Body of pancreas (tissue), 4 donors: ENCODE measurements at places on chromosomes 2 and 18. TPM values are rescaled to one million over a fixed set of nuclear protein-coding genes. Genes with fewer than 3 reads are reported as not detected.
A peak's percentile ranks its signal among the peaks of the same experiment; 100 is the strongest.

The DSG1 gene
- total RNA-seq = under 0.01 TPM

The MYL1 gene
- total RNA-seq = not detected

The TRIM43 gene
- not detected for total RNA-seq

DNA sequence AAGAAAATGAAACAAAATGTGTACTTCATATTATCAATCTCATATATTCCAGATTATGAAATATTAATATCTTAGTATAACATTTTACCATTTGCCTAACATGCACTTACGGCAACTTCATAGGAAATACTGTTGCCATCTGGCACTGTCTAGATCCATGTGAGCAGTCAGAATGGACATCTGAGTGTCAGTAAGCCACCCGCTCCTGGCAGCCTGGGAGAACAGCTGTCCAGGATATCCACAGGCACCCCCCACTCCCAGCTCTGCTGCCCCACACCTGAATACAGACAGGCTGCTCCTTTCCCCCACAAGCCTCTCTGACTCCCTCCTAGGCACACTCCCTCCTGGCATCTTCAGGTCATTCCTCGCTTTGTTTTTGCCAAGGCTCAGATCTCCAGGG is 127.0 kb downstream of the GAREM1 start:
- DNase-seq = no peak
- H3K27ac ChIP-seq = no peak overlapping the region
- H3K4me3 ChIP-seq = no peak overlapping the region
- no peaks in the 10 kb centered on the region for H3K27me3 ChIP-seq

DNA sequence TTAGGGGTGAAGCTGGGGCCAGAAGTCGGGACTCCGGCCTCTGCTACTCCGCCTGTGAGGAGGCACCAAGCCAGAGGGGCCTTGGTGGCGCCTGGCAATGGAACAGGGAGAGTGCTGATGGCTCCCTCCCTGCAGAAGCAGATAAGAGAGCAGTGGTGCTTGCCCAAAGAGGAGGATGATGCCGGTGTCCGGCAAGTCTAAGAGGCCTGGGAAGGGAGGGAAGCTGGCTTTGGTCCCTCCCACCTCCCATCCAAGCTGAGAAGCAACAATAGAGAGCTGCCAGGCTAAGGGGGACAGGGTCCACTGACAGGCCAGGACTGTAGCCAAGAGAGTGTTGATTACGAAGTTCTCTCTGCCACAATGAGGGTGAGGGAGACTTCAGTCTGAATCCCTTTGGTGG is 479.5 kb downstream of the TNS1 start:
- H3K36me3 ChIP-seq = no peaks in the 10 kb centered on the region
- no peak overlapping the region for H3K4me3 ChIP-seq
- no peaks in the 10 kb centered on the region for H3K4me1 ChIP-seq
- H3K27ac ChIP-seq = no peak overlapping the region

The FOXI3 gene
- not detected for total RNA-seq

The DTNA gene
- 31.0 TPM for total RNA-seq

DNA sequence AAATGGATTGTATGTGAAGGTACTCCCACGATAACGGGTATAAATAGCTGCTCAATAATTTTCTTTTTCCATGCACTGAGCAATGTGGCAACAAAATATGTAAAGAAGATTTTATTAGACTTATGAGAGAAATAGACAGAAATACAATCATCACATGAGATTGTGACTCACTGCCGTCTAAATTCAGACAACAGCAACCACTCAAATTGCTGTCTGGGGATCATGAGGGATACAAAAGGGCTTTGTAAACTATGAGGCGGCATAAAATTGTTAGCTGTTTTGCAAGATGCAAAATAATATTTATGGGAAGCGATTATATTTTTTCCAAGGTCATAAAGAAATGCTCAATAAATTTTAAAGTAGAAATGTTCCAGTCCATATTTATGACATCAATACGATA is 259.1 kb upstream of the AGAP1 start:
- no peaks in the 10 kb centered on the region for H3K36me3 ChIP-seq
- no peak overlapping the region for H3K27ac ChIP-seq
- DNase-seq = no peak
- H3K27me3 ChIP-seq = no peaks in the 10 kb centered on the region
- peaks cover 13% of the 10 kb centered on the region for H3K4me1 ChIP-seq

DNA sequence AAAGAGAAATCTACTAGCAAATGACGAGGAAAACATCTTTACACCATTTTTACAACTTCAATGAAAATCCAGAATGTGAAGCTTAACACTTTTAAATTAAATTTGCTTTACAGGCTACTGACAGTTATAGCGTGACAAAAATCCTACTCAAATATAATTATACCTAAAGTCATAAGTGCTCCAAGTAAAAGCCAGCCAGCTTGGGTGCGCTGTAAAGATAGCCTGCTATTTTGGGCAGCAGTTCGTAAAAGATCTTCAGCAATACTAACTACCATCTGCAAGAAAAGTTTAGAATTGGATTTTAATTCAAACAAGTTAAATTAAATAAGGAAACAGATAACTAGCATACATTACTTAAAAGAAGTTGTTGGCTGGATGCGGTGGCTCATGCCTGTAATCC is 22.4 kb downstream of the HEATR5B start:
- no peak overlapping the region for H3K27ac ChIP-seq
- H3K4me3 ChIP-seq = no peak overlapping the region
- no peak for DNase-seq
- no peaks in the 10 kb centered on the region for H3K4me1 ChIP-seq
- H3K36me3 ChIP-seq = no peaks in the 10 kb centered on the region

- DNase-seq = no peak
- no peak overlapping the region for H3K27ac ChIP-seq
- H3K4me1 ChIP-seq = no peaks in the 10 kb centered on the region
- H3K27me3 ChIP-seq = no peaks in the 10 kb centered on the region
- H3K4me3 ChIP-seq = no peak overlapping the region
- H3K36me3 ChIP-seq = no peaks in the 10 kb centered on the region
Measured at GRCh38 chr2:100584816-100585215, 22.0 kb downstream of the PDCL3 start.

The CNTNAP5 gene
- total RNA-seq = 0.33 TPM

GRCh38 chr2:42752314-42752713 is 11.6 kb downstream of the OXER1 start:
- no peak overlapping the region for H3K4me3 ChIP-seq
- H3K27ac ChIP-seq = no peak overlapping the region
- peaks cover 39% of the 10 kb centered on the region for H3K4me1 ChIP-seq
- no peaks in the 10 kb centered on the region for H3K27me3 ChIP-seq
- DNase-seq = peak; percentile 58

The OSR1 gene
- total RNA-seq = 2.1 TPM

The ARPC2 gene
- 68.6 TPM for total RNA-seq

DNA sequence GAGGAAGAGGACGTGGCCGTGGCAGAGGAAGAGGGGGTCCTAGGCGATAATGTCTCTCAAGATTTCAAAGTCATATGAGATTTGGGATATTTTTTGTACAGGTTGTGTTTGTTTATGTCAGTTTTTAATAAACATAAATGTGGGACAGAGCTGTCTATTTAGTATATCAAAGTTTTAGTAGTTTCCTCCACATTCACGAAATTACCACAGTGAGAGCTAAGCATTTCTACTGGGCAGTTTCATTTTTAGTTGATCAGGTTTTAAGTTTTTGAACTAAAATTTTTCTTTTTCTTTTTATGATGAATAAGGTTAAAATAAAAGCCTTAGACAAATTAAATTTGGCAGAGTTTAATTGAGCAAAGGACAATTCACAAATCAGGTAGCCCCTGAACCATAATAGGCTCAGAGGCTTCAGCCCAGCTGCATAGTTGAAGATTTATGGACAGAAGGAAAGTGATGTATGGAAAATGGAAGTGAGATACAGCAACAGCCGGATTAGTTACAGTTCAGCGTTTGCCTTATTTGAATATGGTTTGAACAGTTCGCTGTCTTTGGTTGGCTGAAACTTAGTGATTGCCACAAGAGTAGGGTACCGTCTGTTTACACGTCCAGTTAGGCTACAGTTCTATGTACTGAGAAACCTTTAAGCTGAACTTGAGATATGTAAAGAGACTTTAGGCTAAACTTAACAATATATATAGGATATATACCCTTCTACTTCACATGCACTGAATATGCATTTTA is 17.1 kb downstream of the SNRPD1 start:
- DNase-seq = no peak
- no peak overlapping the region for H3K27ac ChIP-seq
- H3K4me3 ChIP-seq = no peak overlapping the region
- H3K27me3 ChIP-seq = no peaks in the 10 kb centered on the region
- H3K4me1 ChIP-seq = no peaks in the 10 kb centered on the region

The GALNT14 gene
- 2.6 TPM for total RNA-seq

The CEBPZ gene
- 20.8 TPM for total RNA-seq

GRCh38 chr18:5972298-5972697 is 77.0 kb upstream of the TMEM200C start:
- DNase-seq = no peak
- no peak overlapping the region for H3K27ac ChIP-seq
- H3K36me3 ChIP-seq = no peaks in the 10 kb centered on the region
- no peaks in the 10 kb centered on the region for H3K27me3 ChIP-seq

GRCh38 chr2:204670124-204670523 is 124.8 kb downstream of the PARD3B start:
- no peaks in the 10 kb centered on the region for H3K27me3 ChIP-seq
- H3K36me3 ChIP-seq = no peaks in the 10 kb centered on the region
- DNase-seq = peak; percentile 64
- peaks cover 15% of the 10 kb centered on the region for H3K4me1 ChIP-seq

DNA sequence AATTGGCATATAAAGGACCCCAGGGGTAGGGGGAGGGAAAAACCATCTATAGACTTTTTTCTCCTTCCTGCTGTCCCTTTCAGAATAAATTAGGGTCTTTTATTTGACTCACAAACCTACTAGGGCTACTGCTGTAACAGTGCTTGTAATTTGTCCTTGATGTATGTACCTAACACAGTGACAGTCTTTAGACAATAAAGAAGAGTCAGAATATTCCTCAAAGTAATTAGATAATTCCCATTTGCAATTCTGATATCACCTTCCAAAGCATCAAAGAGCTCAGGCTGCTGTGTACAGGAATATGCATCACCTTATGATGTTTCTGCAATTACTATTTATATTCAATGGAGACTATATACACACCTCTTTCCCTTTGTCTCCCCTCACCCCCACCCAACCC is 161.7 kb downstream of the MREG start:
- no peak overlapping the region for H3K4me3 ChIP-seq
- no peaks in the 10 kb centered on the region for H3K27me3 ChIP-seq

The SPHKAP gene
- total RNA-seq = not detected

GRCh38 chr2:179751163-179751809 is 110.1 kb downstream of the ZNF385B start:
- no peaks in the 10 kb centered on the region for H3K4me1 ChIP-seq
- no peak overlapping the region for H3K4me3 ChIP-seq
- DNase-seq = no peak
- H3K27me3 ChIP-seq = no peaks in the 10 kb centered on the region

GRCh38 chr2:31226266-31226665 is 7.7 kb upstream of the EHD3 start:
- no peaks in the 10 kb centered on the region for H3K27me3 ChIP-seq
- H3K4me1 ChIP-seq = no peaks in the 10 kb centered on the region
- no peak overlapping the region for H3K27ac ChIP-seq
- DNase-seq = no peak
- H3K4me3 ChIP-seq = no peak overlapping the region

The FAM168B gene
- total RNA-seq = 39.7 TPM

- H3K27me3 ChIP-seq = no peaks in the 10 kb centered on the region
- DNase-seq = no peak
- no peak overlapping the region for H3K27ac ChIP-seq
- H3K4me1 ChIP-seq = no peaks in the 10 kb centered on the region
- no peaks in the 10 kb centered on the region for H3K36me3 ChIP-seq
Measured at GRCh38 chr2:214379227-214379626, 31.6 kb upstream of the VWC2L start.

DNA sequence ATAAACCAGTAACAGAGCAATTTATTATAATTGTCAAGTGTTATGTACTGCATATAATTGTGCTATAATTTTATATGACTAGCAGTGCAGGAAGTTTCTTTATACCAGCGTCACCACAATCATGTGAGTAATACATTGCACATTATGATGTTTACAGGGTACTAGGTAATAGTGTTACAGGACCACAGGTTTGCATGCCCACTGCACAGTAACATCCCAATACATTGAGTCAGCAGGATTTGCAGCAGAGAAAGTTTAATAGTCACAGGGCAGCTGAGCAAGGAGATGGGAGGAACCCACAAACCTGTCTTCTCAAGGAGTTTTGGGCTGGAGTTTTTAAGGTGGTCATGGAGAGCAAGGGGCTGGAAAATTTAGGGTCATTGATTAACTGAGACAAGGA is 1042.9 kb upstream of the ACVR2A start:
- H3K4me3 ChIP-seq = no peak overlapping the region
- H3K4me1 ChIP-seq = no peaks in the 10 kb centered on the region
- H3K27ac ChIP-seq = no peak overlapping the region
- no peaks in the 10 kb centered on the region for H3K36me3 ChIP-seq

The TXNDC2 gene
- not detected for total RNA-seq

The C2orf76 gene
- 12.5 TPM for total RNA-seq

The SRD5A2 gene
- total RNA-seq = not detected

DNA sequence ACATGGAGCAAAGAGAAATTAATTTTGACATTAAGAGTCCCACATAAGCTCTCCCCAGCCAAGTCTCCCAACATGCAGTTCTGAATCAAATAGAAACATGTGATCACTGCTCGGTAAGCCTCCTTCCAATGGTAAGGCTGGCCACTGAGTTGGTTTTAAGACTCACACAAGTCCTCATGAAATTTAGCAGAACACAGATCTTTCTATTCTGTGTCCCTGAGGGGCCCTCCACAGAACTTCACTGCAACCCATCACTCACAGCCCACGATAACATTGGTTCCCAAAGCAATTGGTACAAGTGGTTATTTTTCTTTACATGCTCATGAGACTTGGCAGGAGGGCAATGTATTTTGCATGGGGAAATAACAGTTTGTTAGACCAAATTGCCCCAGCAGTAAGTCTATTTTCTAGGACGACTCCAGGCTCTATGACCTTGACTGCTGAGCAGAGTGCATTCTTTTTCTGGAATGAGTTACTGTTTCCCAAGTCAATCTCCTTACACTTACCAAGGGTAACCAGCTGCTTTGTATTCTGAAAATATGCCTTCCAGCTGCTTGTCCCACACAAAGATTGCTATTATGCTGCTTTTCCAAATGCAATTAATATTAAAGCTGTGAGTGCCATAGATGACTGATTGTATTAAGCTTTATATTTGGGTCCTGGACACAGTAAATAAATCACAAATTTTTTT is 142.3 kb upstream of the TANK start:
- H3K4me3 ChIP-seq = no peak overlapping the region
- no peak overlapping the region for H3K27ac ChIP-seq
- H3K27me3 ChIP-seq = no peaks in the 10 kb centered on the region

- H3K36me3 ChIP-seq = no peaks in the 10 kb centered on the region
- H3K27me3 ChIP-seq = no peaks in the 10 kb centered on the region
- no peak overlapping the region for H3K4me3 ChIP-seq
- H3K4me1 ChIP-seq = no peaks in the 10 kb centered on the region
Measured at GRCh38 chr18:38752430-38752829, 1186.8 kb upstream of the CELF4 start.
